Common myeloid progenitor, CD34-positive (primary cell): ENCODE measurements at places on chromosomes 4 and X.

DNA sequence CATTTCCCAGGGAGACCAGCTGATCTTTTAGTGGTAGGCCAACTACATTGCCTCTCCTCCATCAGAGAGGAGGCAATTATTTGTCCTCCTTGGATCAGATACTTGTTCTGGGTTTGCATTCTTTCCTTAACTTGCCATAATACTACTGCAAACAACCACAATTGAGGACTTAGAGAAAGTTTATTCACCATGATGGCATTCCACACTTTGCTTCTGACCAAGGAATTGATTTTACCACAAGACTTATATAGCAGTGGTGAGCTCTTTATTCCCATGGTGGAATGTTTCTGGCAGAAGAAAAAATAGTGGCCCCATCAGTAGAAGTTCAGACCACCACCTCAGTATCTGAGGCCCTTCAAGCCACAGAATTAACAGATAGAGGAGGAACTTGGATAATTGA lies 123.9 kb upstream of the PPP3CA start:
- no peak for DNase-seq

- peak; percentile 88 for DNase-seq
Observed at GRCh38 chr4:2931512-2932301, 31.5 kb downstream of the NOP14 start.

GRCh38 chr4:93334003-93334402 lies 494.6 kb upstream of the ATOH1 start:
- DNase-seq, result no peak

- DNase-seq, result peak; percentile 39
Observed at GRCh38 chr4:30716158-30716557, 4.0 kb upstream of the PCDH7 start.
